ENCODE measurements at places on chromosomes 1 and 21.

DNA sequence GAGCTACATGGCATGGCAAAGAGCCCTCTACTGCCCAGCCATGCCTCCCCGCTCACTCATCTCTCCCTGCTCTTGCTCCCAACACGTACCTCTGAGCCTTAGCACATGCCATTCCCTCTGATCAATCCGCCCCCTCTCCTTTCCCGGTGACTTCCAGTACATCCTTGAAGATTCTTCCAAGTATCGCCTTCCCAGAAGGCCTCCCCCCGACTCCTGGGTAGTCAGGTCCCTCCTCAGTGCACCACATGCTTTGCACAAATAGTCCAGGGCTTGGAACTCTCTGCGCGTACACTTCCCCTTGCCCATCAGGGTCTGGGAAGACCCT is 77.0 kb upstream of the IFFO2 start:
- DNase-seq = peak; percentile 47

DNA sequence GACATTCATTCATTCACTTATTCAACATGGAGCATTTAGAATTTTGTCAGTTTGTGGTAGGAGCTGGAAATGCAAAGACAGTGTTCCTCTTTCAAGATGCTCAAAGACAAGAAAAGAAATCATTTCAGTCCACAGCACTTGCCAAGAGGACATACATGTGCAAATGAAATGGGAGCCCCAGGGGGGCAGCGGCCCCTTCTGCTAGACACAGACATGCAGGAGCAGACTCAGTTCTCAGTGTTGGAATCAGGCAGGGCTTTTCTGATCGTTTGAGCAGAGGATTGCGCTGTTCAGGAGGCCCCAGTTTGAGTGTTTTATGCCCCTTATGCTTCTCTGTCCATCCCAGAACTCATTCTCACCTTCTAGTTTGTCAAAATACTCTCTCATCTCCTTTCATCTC is 35.6 kb upstream of the VASH2 start:
- DNase-seq = no peak

DNA sequence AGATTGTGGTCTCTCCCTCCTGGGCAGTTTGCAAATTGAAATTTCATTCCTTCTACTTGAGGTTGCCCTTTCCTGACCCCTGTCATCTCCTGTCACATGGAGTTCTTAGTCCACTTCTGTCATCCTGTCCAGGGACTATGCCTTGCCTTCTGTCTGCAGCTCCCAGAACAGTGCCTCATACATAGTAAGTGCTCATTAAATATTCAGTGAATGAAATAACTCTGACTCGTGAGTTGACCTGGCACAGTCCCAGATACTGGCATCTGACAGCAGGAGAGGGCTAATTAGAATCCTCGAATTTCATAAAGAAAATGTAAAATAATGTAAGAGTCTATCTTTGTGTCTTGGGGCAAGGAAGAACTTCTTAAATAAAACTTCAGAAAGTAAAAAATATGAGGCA is 50.8 kb downstream of the CNIH3 start:
- DNase-seq = no peak

DNA sequence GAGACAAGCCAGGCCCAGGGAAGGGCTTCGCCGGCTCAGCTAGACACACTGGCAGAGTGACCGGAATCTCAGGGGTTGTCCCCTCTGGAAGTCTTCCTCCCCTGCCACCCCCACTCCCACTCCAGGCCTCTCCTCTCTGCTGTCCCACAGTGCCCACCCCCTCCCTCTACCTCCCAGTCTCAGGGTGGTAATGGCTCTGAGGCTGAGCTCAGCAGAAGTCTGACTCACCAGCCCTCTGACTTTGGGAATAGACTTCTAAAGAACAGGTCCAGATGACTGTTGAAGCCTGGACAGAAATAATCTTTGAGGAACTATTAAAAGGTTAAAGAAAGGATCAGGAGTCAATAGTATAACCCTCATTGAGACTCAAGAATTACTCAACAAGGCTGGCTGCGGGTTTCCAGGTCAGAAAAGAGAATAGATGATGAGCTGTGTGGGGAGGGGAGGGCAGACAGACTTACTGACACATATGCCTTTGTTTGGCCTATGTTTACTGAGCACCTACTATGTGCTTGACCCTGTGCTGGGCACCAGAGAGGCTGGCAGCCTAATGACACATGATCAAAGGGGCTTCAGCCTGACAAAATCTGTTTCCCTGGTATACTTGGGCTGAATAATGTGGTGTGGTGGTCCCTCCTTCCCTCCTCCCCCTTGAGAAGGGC is 8.2 kb downstream of the HCRTR1 start:
- DNase-seq = peak; percentile 31

- DNase-seq = no peak
Observed at GRCh38 chr1:16521288-16521583, 7.2 kb upstream of the RNU1-1 start.

GRCh38 chr1:232622378-232622777 is 7.6 kb downstream of the SIPA1L2 start:
- no peak for DNase-seq

DNA sequence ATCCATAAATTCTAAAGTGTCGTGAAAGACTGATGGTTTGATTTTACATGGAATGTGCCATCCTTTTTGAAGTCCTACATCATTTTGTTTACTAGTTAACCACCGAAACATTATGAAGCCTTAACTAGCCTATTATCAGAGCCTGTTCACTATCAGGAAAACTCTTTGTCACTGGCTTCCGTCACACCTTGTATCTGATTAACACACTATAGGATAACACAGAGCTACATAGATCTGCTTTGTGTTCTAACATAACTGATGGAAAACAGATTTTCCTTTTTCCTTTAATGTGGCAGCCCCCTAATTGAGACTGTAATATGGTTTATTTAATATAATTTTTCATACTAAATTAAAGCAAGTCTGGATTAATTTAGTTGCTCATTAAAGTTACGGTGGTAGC is 74.5 kb upstream of the SCYL3 start:
- DNase-seq = no peak

GRCh38 chr1:53567450-53567849 is 108.3 kb downstream of the DMRTB1 start:
- DNase-seq = no peak

DNA sequence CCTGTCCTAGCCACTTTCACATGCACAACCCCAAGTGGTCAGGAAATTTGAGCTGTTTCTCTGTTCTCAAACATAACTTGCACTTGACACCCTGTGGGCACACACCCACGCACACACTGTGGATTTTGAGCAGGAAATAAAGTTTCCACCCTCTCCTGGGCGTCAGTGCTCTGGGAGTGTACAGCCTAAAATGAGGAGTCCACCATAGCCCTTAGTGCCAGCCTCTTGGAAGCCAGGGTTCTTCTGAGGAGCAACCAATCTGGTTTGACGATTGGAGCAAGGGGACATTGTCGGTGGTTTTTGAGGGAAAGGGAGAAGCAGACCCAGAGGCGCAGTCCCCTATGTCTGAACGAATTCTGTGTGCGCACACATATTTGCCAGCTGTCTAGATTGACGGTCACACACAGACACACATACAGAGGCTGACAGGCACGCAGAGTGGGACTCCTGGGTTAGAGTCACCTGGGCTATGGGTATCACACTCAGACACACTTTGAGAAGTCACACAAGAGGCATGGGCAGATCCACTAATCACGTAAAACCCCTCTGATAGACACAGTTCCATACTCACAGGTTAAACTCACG is 2.7 kb downstream of the DMBX1 start:
- DNase-seq = no peak

- DNase-seq = no peak
Observed at GRCh38 chr21:42622284-42622683, 31.1 kb upstream of the PDE9A start.

GRCh38 chr1:10673109-10673711 is 123.2 kb downstream of the CASZ1 start:
- no peak for DNase-seq

DNA sequence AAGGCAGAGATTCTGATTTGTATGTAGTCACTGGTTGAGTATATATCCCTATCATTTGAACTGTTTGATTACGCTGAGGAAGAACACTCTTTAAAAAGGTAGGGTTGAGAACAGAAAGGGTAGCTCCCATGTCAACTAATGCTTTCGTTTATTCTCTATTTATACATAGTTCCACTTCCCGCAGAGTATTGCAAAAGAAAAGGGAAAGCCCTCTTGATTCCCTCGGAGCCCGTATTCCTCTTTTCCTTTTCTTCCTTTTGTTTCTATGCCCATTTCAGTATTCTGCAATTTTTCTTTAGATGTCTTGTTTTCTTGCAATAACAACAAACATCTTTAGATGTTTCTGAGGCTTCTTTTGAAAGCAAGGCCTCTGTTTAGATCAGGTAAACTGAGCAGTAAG is 78.2 kb downstream of the DNTTIP2 start:
- no peak for DNase-seq

GRCh38 chr1:153774026-153774595 is 1.1 kb upstream of the SLC27A3 start:
- no peak for DNase-seq

DNA sequence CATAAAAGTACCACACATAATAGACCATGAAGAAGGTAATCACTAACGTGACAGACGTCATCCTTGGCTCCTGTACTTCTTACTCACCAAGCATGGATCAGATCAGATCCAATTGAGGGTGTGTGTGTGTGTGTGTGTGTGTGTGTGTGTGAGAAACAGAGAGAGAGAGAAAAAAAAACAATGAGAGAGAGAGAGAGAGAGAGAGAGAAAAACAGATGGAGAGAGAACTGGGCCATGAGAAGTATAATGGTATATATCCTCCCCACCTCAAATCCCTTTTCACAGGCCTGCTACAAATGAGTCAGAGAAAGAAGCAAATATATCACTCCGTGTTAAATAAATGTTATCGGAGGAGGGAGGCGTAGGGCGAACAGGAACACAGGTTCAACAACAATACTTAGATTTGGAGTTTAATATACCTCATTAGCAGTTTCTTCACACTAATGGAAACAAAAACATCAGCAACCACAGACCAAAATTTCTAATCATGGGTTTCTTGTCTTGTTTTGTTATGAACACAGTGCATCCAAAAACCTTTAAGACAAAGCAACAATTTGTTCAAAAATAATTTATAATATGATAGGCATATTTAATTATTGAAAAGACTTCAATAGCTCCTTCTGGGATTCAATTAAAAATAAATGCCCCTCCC is 45.3 kb downstream of the TIAM1 start:
- DNase-seq = peak; percentile 57

DNA sequence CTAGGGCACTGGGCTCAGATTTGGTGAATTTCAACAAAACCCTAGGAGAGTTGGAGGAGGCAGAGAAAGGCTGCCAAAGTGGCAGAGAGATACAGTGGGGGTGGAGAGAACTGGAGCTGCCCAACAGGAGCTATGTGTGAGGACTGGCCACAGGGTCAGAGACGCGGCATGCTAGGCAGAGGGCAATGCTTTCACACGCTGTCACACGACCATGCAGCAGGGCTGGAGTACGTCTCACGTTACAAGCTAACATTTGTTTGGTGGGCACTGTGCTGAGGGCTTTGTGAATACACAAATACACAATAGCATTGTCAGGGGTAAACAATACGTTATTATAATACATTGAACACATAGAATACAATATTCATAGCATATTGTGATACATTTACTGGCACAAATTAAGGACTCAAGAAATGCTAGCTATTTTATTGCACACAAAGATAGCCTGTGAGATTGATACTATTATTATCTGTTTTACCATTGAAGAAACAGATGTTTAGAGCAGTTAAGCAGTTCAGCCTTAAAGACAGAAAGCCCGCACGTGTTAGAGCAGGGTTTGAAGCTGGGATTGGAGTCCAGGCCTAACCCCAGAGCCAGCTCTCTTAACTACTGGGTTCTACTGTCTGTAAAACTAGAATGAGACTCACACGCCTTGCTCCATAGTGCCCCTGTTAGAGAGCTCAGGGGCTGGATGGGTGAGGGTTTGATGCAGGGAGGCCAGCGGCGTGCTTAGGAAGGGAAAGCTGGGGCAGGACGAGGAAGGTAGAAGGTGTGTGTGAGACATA is 4.5 kb downstream of the RAB7B start:
- DNase-seq = no peak

DNA sequence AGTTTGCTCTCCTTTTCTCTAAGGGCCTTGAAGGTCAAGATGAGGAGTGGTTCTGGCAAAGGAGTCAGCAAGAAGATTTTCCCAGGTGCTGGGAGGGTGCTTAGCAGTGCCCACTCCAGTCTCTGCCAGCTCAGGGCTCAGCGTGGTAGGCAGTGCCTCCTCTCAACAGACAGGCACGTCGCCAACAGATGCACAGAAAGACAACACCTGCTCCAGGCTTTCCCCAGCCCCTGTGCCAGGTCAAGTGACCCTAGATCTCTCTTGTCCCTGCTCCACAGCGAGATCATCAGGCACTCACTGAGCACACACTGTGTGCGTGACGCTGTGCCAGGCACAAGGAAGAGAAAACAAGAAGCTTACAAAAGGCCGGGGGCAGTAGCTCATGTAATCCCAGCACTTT is 86.0 kb downstream of the CASZ1 start:
- no peak for DNase-seq

GRCh38 chr1:67143966-67144365 is 9.2 kb upstream of the C1orf141 start:
- no peak for DNase-seq

DNA sequence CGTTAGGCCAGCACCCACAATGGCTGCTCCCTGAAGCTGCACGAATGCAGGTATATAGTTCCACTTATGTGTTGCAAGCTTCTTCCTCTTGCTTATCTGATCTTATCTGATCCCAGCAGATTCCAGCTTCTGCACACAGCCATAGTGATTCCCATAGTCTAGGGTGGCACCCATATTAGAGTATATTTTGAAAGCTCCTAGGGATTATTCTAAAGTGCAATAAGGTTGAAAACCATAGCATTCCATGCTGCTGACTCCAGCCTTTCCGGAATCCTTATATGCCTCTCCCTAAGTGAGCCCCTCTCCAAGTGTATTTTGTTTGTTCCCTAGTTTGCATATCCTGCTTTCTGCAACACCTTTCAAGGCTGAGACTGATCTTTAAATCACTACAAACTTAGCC is 432.0 kb downstream of the SETD4 start:
- DNase-seq = no peak

- DNase-seq = no peak
Observed at GRCh38 chr1:185674201-185674600, 60.0 kb upstream of the HMCN1 start.

DNA sequence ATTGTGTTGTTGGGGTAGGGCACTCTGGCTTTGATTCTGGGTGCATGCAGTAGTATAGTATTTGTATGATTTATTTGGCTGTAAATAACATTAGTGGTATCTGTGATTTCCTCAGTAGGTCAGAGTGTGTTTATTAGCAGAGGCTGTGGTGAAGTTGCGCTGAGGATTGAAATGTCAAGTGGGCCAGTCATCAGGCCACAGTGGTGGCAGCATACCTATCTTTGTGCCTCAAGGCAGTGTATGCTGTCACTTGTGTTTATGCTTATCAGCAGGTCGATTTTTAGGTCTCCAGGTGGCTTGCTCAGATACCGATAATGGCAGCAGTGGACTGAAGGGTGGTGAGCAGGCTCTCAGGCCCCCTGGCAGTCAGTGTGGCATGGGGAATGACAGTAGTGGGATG is 11.3 kb downstream of the LY9 start:
- DNase-seq = no peak

DNA sequence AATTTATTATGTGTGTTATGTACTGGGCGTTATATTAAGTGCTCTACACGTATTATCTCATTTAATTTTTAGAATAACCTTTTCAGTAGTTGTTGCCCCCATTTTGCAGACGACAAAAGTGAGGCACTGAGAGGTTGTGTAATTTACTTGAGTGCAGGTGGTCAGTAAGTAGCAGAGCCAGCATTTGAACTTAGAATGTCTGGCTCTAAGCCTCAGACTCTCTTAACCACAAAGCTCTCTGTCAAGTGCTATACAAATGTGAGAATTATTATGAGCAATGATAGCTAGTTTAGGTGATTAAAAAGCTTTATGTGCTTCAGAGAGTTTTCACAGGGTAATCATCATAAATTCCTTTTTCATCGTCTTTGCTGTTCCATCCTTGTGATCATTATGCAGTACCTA is 96.3 kb upstream of the UBE2U start:
- DNase-seq = no peak

GRCh38 chr1:177209357-177209756 is 38.6 kb downstream of the BRINP2 start:
- peak; percentile 98 for DNase-seq
